Eye (tissue), 1 donor: ENCODE measurements at places on chromosomes 7 and 10.

DNA sequence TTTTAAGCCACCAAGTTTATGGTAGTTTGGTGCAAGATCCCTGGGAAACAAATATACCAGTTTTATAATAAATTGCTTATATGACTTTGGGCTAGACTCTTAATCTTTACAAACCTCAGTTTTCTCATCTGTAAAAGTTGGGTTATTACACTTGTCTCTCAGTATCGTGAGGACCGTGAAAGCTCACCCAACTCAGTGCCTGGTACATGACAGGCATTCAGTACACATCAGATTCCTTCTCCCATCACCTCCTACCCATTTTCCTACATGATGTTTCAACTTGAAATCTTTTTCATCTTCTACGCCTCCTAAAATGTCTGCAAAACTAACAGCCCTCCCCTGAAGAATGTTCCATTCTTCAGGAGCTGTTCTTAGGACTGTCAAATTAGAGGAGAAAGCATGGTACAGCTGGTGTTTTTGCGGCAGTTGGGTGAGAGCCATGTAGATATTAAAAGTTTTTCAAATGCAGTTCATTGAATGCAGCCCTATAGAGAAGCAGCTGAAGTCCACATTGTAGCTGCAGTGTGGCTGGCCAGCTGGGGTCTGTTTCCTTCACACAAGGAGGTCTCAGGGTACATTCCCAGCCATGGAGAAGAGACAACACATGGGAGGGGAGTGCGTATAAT lies 812.8 kb downstream of the LRMDA start:
- no peak for DNase-seq

DNA sequence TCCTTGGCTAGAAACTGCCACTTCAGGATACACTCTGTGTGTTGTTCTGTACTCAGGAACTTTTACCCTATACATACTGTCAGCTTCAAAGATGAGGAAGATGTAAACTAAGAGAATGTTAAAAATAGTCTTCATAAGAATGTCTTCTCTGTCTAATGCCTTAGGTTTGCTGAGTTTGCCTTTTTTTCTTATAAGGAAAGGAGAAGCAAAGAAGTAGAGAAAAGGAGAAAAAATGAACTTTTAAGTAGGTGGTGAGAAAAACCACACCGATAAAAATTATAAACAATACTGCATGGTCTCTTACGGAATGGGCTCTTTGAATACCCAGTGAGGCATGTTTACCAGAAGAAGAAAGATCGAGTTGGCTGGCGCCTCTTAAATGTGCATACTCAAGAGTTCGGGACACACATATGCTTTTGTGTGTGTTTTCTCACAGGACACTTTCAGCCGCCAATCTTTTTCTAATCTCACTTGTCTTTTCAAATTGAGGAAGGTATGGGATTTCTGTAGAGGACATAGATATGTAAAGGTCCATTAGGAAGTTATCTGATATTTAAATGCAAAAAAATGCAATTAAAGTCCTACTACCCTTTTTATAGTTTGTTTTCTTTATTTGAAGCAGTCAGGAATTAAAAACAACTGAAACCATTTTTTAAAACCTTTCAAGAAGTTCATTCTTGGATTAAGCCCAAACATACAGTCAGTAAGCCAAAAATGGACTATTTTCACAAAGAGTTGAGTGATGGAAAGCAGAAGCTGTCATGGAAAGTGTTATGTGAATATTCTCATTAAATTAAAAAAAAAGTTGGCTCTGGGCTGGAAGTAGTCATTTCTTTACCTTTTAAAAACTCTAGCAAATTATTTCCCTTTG lies 100.6 kb upstream of the MDFIC start:
- peak; percentile 29 for DNase-seq

DNA sequence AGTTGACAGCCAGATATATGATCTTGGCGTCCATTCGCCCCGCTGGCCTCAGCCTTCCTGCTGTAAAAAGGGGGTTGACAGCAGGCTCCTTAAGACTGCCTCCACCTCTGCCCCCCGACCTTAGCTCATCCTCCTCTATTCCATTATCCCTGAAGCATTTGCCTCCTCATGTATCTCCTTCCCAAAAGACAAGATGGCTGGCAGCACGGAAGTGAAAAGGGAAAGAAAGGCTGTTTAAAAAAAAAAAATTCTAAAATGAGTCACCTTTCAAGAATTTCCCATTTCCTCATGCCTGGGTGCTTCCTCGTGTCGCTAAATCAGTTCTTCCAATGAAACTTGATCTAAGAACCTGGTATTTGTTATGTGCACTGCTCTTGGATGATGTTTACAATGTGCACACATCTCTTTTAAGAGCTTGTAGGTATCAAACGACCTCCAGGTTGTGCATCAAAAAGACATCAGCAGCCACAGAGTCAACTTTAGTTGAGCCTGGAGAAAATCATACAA lies 1.7 kb downstream of the SCRN1 start:
- DNase-seq, result peak; percentile 82

GRCh38 chr10:132326344-132326889 lies 5.6 kb upstream of the LRRC27 start:
- DNase-seq, result no peak

DNA sequence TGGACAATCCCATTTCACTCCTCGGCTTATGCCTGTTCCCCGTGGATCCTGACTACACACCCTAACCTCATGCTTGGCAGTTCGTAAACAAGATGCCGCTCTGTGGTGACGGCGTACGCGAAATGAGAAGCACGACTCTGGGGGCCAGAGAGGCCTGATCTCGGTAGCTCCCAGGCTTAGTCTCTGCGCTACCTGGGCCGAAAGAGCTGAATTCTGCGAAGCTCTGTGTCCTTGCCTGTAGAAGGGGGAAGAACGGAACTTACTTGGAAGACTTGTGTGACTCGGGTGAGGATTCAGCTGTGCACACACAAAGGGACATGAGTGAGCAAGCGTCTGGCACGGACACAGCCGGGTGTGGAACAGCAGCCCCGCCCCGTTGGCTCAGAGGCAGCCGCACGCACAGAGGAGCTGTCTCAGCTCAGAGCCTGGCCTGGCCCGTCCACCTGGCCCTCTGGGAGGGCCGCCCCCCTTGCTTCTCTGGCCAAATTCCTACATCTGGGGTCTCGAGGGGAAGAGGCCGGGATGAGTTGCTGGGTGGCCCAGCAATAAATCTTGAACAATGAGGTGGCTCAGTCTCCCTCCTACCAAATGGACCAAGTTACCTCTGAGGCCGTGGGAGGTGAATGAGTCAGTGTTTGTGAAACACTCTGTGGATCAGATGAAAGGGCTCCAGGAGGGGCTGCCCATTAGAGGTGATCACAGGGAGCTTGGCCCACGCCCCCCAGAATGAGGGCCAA lies 83.8 kb downstream of the PDGFA start:
- no peak for DNase-seq

GRCh38 chr7:57202274-57202673 lies 70.0 kb upstream of the ZNF479 start:
- DNase-seq, result no peak

DNA sequence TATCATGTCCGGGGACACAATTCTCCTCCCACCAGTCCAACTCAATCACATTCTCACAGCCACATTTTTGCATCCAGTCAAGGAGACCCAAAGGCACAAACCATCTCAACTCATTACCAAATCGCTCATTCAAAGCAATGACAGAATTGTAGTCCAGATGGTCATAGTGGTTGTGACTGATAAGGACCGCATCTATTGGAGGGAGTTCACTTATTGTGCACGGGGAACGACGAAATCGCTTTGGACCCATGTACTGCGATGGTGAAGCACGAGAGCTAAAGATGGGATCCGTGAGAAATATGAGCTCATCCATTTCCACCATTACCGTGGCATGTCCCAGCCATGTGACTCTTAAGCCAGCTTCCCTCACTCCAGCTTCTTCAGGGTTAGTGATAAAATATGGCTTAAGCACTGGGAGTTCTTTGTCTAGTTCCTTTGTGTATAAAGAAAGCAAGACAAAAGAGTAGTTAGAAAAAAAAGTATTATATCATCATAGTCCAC lies 29.1 kb downstream of the NAPEPLD start:
- no peak for DNase-seq

- DNase-seq, result no peak
Measured at GRCh38 chr10:97757471-97757870, 14.3 kb downstream of the SFRP5 start.
